Jurkat, Clone E6-1 (cell line): ENCODE measurements at places on chromosomes 5 and 9.

GRCh38 chr9:82558855-82559630 lies 503.9 kb downstream of the RASEF start:
- DNase-seq = no peak

- no peak for DNase-seq
Measured at GRCh38 chr9:134366223-134367031, 40.2 kb downstream of the RXRA start.

DNA sequence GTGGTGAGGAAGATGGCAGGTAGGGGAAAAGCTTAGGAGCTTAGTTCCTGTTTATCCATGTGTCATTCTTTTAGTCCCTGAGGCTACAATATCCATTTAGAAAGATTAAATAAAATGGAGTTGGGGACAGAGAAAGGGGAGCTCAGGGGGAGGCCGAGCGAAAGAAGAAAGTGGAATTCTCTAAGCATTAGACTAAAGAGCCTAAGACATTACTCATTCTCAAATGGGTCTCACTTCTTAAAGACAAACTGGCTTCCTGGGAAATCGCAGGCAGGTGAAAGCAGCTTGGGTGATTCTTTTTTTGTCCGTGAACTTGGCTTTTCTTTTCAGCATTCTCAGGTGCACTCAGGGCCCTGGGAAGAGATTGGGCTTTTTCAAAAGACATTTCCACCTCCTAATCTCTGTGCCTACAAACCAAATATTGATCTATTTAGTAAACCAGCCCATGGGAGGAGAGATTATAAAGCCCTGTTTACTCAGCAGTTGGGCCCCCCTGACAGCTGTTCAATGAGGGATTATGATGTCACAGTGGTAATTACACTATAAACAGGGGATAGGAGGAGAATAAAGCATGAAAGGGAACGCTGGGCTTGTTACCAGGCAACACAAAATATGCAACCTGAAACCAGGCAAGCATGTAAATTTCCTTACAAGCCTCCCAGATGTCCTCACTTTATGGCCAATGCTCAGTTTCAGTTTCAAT lies 584.0 kb downstream of the ACTL7B start:
- no peak for DNase-seq

DNA sequence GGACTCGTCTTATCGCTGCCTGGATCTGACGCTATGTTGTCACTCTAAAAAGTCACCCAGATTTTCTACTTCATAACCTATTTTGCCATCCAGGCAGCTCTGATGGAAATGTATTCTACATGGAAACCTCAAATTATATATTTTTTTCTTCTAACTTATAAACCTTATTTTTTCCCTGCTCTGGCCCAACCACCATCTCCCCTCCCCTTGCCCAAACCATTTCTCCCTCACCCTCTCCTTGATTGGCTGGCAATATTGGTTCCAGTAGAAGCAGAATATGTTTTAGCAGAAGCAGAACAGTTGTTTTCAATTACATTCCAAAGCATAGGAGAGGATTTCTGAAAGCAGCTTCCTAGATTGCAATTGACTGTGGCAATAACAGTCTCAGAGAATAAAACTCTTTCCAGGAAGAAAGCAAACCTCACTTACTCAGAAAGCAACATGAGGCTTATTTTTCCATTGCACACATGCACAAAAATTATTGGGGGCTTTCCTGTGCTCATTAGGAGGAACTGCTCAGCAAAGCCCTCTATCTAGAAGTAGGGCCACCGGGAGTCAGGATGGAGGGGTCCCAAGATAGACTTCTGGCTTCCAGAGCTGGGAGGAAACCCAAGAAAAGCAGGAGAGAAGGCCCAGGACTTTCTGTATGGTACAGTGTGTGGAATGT lies 191.8 kb downstream of the ESM1 start:
- DNase-seq = no peak
